CD4-positive, alpha-beta T cell (primary cell): ENCODE measurements at places on chromosomes 11 and 22. TPM values are rescaled to one million over a fixed set of nuclear protein-coding genes. Genes with fewer than 3 reads are reported as not detected.

GRCh38 chr11:20035701-20036601, 124.3 kb downstream of the DBX1 start:
- no peak for DNase-seq

Gene GLB1L2
- total RNA-seq: 0.59 TPM

Gene TRIM49C
- total RNA-seq: not detected

Gene MS4A15
- not detected for total RNA-seq

GRCh38 chr22:27726686-27727449, 74.7 kb downstream of the MN1 start:
- DNase-seq: no peak

DNA sequence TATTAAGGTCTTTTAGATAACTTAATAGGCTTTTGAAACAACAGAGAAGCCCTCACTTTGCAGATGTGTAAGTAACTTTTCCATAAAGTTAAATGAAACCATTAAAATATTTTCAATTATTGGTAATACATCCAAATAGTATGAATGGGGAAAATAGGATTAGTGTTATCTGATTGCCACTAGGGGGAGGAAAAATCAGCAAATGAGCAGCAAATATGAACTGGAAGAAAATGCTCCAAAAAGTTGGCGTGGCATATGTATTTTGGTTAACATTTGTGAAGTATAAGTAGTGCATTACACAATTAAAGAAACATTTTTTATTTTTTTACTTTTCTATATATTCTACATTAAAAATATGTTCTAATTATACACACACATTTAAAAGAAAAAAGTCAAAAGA, 259.8 kb upstream of the ANO5 start:
- DNase-seq: no peak

GRCh38 chr11:27255447-27255828, 107.6 kb downstream of the CCDC34 start:
- DNase-seq: no peak

DNA sequence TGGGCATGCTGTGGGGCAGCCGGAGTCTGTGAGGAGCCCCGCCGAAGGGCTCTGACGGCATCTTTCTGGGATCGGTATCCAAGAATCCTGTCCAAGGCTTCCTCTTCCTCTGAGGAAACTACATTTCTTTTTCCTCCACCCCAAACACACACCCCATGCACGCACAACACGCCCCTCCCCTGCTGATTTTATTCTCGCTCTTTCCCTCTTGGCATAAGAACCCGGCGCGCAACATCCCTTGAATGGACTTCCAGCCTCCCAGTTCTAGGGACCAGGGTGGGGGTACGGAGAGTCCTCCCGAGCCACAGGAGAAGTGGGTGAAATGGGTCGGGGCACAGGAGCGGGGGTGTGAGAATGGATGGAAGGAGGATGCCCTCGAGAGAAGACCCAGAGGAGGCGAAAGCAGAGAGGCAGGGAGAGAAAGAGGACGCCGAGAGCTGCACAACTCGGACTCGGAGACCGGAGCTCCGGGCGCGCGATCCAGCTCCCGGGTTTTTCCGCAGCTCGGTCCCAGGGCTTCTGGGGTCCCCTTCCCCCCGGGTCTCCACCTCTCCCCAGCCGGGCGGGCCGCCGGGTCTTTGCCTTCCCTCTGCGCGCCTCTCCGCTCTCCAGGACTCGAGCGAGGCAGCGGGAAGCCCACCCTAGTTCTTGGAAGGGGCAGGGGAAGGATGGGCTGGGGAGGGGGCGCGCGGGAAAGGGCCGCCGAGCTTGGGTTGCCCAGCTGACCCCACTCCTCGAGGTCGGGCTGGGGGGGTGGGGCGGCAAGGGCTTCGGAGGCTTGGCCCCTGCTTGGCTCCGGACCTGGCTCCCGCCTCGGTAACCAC, 1.5 kb upstream of the LARGE1 start:
- no peak for DNase-seq

- no peak for DNase-seq
These were observed 48.6 kb downstream of the MORC2 start for GRCh38 chr22:30919973-30920372.

DNA sequence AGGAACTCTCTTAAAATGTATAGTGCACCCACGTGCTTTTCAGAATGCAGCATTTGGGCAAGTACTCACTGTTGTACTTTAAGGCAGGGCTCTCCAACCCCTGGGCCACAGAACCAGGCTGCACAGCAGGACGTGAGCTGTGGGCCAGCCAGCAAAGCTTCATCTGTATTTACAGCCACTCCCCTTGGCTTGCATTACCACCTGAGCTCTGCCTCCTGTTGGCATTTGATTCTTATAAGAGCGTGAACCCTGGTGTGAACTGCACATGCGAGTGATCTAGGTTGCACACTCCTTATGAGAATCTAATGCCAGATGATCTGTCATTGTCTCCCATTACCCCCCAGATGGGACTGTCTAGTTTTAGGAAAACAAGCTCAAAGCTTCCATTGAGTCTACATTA, 3.0 kb downstream of the C11orf58 start:
- no peak for DNase-seq

DNA sequence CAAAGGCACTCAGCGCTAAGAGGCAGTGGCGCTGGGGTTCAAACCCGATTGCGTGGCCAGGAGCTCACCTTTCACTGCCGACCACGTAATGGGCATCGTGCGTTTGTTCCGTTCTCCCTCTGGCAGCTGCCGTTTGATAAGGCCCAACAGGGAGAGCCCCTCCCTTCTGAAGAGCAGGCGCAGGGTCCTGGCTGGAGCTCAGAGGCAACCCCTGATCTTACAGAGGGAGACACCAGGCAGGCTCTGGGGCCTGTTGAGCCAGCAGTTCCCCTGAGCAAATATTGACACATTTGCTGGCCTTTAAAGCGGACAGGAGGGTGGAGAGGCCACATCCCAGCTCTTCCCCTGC, 11.7 kb upstream of the C1QTNF6 start:
- no peak for DNase-seq

- DNase-seq: no peak
These were observed 90.2 kb downstream of the SCN3B start for GRCh38 chr11:123564221-123564620.

- DNase-seq: no peak
These were observed 3.9 kb downstream of the DERL3 start for GRCh38 chr22:23834793-23835483.

Gene ZP1
- total RNA-seq: 0.20 TPM

- DNase-seq: peak; percentile 9
These were observed 73.4 kb upstream of the PARVG start for GRCh38 chr22:44107340-44107739.

DNA sequence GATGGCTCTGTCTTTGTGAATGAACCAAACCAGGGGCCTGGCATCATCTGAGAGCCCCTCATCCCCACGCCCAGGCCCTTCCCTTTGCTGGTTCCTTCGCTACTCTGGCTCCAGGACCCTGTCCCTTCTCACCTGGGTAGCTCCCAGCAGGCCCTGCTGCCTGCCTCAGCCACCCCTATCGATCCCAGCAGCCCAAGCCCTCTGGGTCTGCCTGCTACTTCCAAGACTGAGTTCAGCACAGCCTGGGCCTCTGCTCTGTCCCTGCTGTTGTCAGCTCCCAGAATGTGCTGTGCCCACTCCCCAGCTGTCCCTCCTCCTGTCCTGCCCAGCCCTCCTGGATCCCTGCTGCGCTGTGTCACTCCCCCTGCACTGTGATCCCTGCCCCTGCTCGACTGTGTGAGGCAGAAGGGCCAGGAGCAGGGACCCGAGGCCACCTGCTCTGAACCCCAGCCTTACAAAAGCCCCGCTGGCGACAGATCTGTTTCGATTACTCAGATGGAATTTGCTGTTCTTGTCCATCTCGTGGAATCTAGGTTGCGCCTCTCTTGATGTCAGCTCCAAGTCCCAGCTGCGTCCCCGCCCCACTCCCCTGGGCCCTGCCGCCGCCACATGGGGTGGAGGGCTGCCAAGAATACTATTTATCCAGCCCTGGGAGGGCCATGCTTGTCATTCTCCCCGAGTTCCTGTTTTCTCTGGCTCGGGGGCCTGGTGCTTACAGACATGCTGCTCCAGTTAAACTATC, 13.0 kb downstream of the MRPL21 start:
- DNase-seq: no peak

DNA sequence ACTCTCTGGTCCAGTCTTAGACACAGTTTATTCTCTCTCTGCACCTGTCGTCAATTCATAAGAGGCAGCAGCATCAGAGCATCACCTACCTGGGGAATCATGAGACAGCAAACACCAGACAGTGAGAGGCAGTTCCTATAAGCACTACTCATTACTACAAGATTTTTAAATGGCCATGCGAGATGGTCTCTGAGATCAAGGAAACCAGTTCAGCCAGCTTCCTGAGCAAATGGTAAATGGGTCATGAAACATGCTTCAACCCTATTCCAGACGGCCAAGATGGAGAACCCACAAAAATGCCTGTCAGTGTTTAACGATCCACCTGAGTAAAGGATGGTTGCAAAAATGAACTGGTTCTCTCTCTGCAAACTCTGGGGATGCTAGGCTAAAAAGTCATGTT, 52.9 kb downstream of the SYTL2 start:
- no peak for DNase-seq

DNA sequence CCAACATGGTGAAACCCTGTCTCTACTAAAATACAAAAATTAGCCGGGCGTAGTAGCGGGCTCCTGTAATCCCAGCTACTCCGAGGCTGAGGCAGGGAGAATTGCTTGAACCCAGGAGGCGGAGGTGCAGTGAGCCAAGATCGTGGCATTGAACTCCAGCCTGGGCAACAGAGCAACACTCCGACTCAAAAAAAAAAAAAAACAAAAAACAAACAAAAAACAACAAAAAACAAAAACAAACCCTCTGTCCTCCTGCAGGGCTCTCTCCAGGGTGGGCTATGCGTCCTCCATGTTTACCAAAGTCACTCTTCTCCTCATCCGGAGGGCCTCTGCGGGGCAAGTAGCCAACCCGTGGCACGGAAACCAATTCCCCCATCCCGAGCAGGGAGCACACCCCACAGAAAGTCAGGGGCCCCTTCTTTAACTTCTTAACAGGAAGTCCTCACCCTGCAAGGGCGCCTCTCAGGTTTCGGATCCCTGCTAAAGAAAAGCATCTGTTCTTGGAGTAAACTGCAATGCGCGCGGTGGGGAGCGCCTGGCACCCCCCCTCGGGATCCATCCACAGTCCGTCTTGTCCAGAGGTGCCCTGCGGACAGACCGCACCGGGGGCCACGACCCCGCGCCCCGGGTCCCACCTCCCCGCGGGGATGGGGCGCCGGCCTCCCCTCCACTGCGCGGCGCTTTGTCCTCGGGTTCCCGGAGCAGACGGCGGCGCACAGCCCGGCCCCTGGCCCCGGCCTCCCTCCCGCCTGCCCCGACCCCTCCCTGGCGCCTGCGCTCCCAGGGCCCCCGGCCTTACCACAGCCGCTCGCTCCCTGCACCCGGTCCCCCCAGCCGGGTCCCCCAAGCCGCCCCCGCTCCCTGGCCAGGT, 712 bp downstream of the CERK start:
- DNase-seq: peak; percentile 69

GRCh38 chr22:19886605-19887255, 32.1 kb upstream of the GNB1L start:
- peak; percentile 36 for DNase-seq

DNA sequence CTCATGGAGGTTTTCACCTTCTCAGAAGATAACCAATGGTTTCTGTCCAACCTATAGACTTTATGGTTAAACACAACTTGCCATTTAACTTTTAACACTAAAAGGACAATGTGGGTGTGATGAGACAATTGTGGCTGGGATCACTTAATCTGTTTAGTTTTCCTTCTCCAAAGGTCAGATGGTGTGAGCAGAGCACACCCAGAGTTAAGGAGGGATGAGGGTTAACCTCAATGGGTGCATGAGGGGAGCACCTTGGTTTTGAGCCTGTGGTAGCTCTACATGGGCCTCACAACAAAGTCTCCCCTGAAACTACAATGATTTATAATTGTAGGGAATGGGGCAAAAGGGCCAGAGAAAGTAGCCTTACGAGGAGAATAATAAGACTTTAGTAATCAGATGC, 28.9 kb upstream of the CHRM4 start:
- no peak for DNase-seq

- no peak for DNase-seq
These were observed at the start of gene CCDC179 for GRCh38 chr11:22860241-22860640. CCDC179 (minus strand) TSS chr11:22860474; CDS start chr11:22860421, 53 bp downstream.

- no peak for DNase-seq
These were observed 5.3 kb downstream of the PNPLA3 start for GRCh38 chr22:43928908-43929307.

Gene KCNJ1
- total RNA-seq: 0.22 TPM

- no peak for DNase-seq
These were observed 1.8 kb upstream of the FLI1 start for GRCh38 chr11:128691802-128692752.

- DNase-seq: no peak
These were observed 13.3 kb upstream of the MEN1 start for GRCh38 chr11:64823568-64824119.

- no peak for DNase-seq
These were observed 5.5 kb upstream of the SLCO2B1 start for GRCh38 chr11:75145196-75145971.

Gene XKR3
- not detected for total RNA-seq

Gene NXPE2
- not detected for total RNA-seq

Gene ELF5
- not detected for total RNA-seq

DNA sequence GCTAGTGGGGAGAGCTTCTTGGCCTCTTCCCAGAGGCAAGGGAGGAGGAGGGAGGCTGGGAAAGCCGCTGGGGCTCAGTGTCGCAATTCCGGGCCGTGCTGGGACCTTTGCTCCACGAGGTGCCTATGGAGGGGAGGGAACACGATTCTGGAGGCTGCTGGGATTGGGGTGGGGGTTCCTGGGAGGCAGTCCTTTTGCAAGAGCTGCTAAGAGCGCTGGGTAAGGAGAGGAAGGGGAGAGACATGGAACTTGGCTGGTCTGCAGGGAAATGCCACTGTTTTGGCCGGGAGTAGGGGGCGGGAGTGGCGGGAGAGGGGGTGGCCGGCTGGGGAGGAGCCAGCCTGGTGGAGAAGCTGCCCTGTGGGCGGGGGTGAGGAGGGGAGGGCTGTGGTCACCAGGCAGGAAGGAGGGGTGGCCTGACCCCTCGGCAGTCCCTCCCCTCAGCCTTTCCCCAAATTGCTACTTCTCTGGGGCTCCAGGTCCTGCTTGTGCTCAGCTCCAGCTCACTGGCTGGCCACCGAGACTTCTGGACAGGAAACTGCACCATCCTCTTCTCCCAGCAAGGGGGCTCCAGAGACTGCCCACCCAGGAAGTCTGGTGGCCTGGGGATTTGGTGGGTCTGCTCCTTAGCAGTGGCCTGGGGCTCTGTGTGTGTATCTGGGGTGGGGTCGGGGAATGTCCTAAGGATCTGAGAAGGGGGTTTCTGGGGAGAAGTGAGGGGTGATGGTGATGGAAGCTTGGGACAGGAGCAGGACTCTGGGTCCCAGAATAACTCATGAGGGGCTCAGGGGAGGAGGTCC, at the start of gene NR1H3:
Gene NR1H3, plus strand, starts transcription at position 480 of the 800 bp plus-strand sequence. CDS start 1,221 bp downstream, outside the sequence.
- peak; percentile 33 for DNase-seq

DNA sequence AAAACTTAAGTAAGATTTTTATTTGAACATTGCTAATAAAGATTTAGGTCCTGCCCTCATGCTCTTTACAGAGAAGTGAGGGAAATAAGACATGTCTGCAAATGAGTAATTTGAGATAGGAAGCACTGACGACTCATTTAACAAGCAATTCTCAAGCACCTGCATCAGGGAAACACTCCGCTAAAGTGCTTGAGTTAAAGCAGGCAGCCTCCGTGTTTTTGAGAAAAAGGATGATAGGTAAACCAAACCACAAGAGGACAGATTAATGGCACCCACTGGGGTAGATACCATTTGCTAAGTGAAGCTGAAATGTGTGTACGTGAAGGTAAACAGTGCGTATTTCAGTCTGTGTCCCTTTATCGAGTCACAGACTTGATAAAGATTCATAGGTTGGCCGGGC, 184.6 kb upstream of the CARD18 start:
- no peak for DNase-seq

Gene GAL3ST1
- total RNA-seq: not detected

Gene C11orf65
- total RNA-seq: 0.75 TPM
